ENCODE measurements at places on chromosomes 3 and 15.
A peak's percentile ranks its signal among the peaks of the same experiment; 100 is the strongest.

DNA sequence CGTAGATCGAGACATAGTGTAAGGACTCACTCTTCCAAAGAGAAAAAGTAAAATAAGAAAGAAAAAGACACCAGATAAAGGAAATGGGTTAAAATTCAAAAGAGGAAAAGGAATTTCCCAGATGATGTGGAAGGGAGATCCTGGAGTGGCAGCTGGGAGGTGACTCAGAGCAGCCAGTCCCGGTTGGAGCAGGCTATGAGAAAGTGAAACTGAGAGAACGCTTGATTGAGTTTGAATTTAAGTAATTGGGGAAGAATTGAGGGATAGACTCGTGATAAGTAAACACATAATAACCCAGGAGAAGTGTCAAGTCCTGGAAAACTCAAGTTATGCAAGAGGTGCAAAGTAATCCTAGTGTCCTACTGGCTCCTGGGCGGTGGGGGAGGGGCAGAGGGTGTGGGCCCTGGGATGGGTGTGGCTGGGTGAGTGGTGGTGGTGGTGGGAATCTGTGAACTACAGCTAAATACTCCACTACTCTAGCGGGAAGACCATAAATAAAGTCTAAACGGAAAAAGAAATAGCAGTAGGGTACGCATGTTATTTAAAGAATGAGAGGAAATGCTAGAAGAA lies 1.2 kb downstream of the PRR20G start:
- DNase-seq, result no peak

DNA sequence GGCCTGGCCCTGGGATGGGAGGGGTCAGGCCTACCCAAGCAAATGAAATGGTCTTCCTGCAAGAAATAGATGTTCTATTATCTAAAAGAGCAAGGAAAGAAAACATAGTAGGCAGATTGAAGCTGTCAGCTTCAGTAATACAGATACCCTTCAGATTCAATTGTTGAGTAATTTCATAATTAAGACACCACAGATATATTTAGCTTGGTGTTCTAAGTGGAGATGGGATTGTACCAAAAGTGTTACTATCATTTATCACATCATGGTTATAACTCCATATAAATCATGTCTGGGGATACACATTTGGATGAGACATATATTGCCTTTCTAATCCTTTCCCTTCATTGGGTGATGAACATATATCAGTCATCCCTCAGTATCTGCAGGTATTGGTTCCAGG lies 41.9 kb upstream of the FAH start:
- no peak for DNase-seq

- DNase-seq, result no peak
Observed at GRCh38 chr15:77604973-77605372, 27.7 kb downstream of the LINGO1 start.

- no peak for DNase-seq
Observed at GRCh38 chr15:42143866-42144625, 12.4 kb downstream of the PLA2G4F start.

- DNase-seq, result no peak
Observed at GRCh38 chr15:37053166-37053565, 47.2 kb downstream of the MEIS2 start.

DNA sequence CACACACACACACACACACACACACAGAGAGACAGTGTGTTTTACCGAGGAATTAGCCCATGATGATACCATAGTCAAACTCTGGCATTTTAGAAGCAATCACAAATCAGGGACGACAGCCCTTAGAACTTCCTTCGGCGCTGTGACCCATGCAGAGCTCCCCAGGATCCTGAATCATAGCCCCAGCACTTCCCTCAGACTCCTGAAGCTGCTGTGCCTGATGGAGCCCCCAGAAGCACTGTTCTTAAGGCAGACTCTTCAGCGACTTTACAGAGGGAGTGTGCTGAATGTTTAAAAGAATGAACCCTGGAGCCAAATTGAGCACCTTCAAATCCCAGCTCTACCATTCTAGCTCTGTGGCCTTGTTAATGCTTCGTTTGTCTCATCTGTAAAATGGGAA lies 89.3 kb upstream of the LIPC start:
- DNase-seq, result no peak

DNA sequence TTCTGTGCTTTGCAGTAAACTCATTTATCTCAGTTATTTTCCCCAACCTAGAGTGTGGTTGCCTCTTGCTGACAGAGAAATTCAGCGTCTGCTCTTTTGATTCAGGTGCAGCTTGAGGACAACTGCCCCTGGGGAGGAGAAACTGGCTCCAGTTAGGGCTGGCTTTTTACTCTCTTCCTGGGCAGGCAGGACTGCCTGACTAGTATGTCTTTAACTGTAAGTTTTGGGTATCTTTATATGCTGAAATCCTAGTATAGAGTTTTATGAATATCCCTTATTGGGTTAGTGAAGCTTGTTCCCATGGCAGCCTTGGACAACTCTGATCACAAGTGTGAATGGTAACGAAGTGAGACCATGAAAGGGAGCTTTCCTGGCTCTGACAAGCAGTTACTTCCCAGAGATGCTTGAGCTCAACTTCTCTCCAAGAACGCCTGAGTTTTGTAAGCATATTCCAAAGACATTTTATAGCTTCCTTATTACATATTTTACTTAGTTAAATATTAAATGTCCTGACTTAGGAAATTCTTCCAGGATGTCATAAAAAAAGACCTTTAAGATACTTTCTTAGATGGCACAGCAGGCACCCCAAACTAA lies 27.1 kb downstream of the CCNB2 start:
- no peak for DNase-seq

GRCh38 chr3:126781889-126782491 lies 78.0 kb downstream of the CHCHD6 start:
- no peak for DNase-seq

DNA sequence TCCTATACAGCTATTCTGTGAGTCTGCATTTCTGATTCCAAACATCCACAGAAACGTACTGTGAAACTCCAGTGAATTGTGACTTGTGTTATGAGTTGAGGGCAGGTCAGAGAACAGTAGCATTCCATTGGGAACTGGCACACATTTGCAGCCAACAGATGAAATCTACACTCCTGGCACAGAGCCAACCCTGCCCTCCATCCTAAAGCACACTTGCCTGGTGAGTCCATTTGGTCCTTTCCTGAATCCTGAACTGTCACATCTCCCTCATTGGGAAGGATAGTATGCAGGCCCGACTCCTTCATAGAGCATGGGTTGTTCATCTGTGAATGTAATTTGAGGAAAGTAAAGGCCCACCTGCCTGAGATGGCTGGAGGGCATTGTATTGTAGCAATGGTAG lies 314.3 kb upstream of the RASGRP1 start:
- DNase-seq, result no peak

- DNase-seq, result no peak
Observed at GRCh38 chr3:13616359-13616758, 67.4 kb downstream of the FBLN2 start.

- DNase-seq, result no peak
Observed at GRCh38 chr3:105505170-105505569, 138.5 kb downstream of the ALCAM start.

DNA sequence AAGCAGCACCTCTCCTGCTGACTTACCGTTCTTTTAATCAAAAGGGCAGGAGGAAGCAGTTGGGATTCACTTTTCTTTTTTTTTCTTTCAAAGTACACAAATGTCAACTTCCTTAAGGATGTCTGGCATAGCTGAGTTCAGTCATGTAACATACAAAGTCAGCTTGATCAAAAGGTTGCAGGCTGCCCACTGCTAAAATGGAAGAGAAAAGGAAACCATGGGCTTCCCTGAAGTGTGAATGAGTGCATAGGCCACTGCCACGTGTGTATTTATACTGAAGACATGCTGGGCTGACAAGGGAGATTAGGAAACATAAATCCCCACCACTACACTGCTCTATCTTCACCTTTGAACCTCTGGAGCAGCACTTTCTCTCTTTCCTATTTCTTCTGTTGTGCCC lies 312.5 kb downstream of the TIGIT start:
- DNase-seq, result no peak

- no peak for DNase-seq
Observed at GRCh38 chr3:157868196-157868595, 238.0 kb downstream of the SHOX2 start.

GRCh38 chr15:83992324-83993031 lies 243.1 kb upstream of the GOLGA6L4 start:
- no peak for DNase-seq

DNA sequence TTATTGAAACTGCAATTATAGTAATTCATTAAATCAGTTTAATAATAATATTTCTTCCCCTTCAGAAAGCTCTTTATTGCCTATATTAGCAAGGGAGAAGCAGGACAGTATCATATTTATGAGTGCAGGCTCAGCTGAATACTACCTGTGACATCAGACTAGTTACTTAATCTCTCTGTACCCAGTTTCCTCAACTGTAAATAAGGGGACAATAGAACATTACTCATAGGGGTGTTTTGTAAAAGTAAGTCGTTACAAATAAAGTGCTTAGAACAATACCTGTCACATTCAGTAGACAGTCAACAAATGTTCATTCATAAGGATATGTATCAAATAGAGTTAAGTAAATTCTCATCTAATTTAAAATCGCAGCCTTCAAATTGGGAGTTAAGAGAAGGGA lies 12.1 kb upstream of the VPS39 start:
- DNase-seq, result no peak

DNA sequence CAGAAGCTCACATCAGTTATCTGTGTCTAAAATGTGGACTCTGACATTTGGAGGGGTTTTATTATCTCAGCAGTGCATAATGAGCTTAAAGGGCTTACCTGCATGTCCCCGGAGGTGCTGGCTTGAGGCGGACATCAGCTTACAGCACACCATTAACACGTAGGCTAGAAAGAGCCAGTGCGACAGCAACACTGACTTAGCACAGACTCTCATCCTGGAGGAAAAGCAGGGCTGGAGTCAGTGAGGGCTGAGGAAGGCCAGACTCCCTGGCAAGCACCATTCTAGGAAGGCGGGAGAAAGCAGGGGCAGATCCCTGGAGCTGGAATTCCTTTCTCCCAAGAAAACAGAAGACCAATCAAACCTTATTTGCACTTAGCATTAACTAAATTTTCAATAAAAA lies 51.7 kb downstream of the TAFA4 start:
- DNase-seq, result no peak

DNA sequence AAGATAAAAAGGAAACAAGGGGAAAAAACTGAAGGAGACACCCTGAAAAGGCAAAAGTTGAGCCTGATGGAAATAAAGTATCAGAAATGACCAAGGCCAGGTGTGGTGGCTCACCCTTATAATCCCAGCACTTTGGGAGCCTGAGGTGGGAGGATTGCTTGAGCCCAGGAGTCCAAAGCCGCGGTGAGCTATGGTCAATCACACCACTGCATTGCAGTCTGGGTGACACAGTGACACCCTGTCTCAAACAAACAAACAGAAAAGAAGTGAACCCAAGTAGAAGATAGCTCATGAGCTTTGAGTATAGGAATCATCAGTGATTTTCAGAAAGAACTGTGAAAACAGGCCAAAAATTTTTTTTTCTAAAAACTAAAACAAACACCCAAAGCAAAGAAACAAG lies 26.4 kb upstream of the TBC1D23 start:
- no peak for DNase-seq

DNA sequence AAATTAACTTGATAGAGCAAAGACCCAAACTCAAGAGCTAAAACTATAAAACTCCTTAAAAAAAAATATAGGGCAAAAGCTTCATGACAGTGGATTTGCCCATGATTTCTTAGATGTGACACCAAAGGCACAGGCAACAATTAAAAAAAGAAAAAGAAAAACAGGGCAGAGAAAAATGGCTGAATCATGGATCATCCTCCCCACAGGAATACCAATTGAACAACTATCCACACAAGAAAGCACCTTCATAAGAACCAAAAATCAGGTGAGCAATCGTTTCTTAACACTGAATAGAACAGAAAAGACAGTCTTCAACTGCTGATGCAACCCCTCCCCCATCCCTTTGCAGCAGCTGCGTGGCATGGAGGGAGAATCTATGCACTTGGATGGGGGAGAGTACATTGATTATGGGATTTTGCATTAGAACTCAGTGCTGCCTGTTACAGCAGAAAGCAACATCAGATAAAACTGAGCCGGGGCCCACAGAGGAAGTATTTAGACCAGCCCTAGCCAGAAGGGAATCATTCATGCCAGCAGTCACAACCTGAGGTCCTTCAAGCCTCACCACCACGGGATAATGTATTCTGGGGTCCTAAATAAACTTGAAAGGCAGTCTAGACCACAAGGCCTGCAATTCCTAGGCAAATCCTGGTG lies 15.7 kb downstream of the C3orf33 start:
- no peak for DNase-seq

DNA sequence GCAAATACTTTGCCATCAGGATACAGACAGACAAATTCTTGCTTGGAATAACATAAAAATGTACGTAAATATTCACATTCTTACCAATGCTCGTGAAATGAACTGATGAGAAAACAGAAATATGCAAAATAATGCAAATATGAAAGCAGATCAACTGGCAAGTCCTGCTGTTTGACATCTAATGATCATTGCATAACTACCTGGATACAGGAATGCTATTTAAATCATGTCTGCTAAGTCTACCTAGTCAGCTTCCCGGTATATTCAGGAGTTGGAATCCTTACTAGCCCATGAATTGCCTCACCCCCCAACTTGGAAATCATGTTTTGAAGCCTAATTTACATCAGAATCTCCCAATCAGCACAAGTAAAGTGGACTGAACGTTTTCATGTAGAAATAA lies 230.6 kb downstream of the CHL1 start:
- DNase-seq, result no peak

DNA sequence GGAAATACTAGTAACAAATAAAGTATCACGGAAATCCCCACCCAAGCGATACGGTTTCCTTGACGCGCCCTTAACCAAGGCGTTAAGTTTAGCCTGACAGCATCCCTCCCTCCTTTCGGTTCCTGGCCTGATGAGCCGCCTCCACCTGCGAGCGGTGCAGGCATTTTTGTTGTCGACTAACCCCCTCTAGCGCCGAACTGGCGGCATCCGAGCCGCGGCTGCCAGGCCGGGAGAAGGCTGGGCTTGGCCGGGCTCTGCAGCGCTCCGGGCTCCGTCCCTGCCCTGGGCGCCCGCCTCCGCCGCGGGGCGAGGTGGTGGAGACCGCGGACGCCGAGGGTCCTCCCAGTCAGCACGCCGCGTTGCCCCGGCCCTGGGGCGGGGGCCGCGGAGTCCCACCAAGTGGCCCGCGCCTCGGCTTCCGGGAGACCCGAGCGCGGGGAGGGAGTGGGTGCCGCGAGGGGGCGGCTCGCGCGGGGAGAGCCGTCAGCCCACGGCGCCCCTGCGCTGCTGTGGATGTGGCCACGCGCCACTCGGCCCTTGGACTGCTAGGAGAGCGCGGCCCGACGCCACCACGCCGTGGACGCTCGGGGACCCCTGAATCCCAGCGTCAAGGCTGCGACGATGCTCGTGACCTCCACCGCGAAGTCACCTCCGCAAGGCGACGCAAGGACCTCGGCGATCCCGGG lies 1.1 kb upstream of the EPHA6 start:
- peak; percentile 52 for DNase-seq

DNA sequence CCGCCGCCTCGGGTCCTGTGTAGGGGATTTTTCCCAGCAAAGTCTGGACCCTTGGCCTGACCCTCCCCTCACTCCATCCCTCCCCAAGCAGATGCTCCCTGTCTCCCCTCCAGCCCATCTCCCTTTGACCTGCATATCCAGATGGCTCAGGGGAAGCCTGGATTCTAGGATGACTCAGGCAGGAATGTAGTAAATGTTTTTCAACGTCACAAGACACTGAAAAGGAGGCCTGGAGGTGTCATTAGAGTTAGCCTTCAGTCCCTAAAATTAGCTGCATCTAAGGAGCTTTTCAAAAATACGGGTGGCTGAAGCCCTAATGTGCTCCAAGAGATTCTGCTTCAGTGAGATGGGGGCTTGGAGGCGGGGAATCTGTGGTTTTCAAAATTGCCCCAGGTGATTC lies 7.2 kb downstream of the ACAN start:
- no peak for DNase-seq

GRCh38 chr15:90987561-90988141 lies 6.7 kb downstream of the PRC1 start:
- DNase-seq, result no peak
